ENCODE measurements at places on chromosomes 7 and 10.

- no peak for DNase-seq
These were observed 178.4 kb downstream of the DGKI start for GRCh38 chr7:137668404-137668803.

DNA sequence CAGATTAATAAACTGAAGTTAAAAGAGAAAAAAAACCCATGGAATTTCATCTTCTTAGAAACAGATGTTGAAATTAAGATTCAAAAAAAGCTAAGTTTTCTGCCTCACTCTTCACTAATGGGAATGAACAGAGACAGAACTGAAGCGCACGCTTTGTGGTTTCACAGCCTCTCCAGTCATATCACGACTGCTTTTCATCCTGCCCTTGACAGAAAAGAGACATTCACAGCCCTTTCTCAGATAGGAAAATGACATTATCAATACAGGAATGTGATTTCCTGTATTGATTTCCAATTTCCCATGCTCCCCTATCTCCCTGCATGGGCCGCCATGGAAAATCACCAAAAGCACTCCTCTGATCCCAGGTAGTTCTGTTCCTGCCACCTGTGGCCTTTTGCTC, 108.2 kb downstream of the PFKFB3 start:
- DNase-seq = no peak

DNA sequence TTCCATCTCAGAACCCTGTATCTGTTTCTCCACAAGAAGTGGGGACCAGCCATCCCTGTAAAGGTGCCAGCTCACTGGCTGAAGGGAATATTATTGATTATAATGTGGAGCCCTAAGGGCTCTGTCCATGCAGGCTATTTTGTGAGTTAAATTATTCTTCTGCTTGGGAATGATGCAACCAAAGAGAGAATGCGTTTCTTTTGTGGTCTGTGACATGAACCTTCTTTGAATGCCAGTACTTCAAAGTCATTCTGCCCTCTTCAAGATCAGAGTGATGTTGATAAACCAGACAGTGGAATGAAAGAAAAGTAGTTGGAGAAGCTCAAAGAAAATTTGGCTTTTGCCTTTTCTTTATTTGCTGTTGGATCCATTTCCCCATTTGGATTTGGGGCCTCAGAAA, 995.2 kb downstream of the KCNMA1 start:
- no peak for DNase-seq

- no peak for DNase-seq
These were observed 262.0 kb upstream of the CSTF2T start for GRCh38 chr10:51961401-51961800.

DNA sequence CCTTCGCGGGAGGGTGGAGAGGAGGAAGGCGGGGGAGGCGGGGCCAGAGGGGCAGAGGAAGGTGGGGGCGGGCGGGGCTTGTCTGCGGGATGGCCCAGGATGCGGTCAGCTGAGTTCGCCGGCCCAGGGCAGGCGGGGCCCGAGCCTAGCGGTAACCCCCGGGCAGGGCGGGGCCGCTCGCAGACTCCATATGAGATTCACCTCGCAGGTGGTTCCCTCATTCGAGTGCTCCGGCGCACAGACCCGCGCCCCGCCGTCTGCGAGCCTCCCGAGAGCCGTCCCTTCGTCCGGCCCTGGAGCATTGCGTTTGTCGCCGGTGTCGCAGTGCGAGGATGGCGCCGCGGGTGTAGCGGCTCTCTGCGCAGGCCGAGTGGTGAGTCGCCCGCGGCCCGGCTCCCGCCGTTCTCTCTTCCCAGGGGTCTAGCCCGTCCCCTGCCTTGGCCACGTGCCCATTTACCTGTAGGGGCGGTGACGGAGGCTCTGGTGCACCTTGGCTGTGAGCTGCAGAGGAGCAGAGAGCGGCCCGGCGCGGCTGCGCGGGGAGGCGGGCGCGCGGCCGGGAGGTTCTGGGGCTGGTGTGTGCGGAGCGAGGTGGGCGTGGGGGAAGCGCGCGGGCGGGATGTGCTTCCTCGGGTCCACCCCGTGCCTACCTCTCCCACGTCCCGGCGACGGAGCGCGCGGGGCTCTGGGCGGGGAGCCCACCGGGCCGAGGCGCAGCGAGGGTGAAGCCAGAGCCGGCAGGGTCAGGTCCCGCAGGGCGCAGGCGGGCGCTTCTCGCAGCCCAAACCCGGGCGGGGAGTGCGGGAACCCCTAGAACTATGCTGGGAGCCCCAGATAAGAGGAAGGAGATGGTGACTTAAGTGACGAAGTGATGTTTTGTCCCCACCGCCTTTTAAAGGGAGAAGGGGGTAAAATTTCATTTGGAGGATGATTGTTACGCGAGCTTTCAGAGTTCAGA, at the start of gene UPP1:
Gene UPP1, plus strand, starts transcription at position 220 of the 958 bp plus-strand sequence. CDS start 5,519 bp downstream, outside the sequence.
- DNase-seq = peak; percentile 79

- DNase-seq = no peak
These were observed 17.4 kb downstream of the AUTS2 start for GRCh38 chr7:69615685-69616084.

GRCh38 chr10:48684792-48685623, at the start of gene WDFY4:
Gene WDFY4, plus strand, starts transcription at chr10:48684873. Its CDS starts 24,860 bp downstream, at chr10:48709733.
- no peak for DNase-seq

GRCh38 chr7:50647286-50647980, 82.2 kb upstream of the DDC start:
- no peak for DNase-seq
